ENCODE measurements at places on chromosomes 3 and 15.

- DNase-seq = no peak
These were observed 286.9 kb downstream of the UACA start for GRCh38 chr15:70476441-70476840.

DNA sequence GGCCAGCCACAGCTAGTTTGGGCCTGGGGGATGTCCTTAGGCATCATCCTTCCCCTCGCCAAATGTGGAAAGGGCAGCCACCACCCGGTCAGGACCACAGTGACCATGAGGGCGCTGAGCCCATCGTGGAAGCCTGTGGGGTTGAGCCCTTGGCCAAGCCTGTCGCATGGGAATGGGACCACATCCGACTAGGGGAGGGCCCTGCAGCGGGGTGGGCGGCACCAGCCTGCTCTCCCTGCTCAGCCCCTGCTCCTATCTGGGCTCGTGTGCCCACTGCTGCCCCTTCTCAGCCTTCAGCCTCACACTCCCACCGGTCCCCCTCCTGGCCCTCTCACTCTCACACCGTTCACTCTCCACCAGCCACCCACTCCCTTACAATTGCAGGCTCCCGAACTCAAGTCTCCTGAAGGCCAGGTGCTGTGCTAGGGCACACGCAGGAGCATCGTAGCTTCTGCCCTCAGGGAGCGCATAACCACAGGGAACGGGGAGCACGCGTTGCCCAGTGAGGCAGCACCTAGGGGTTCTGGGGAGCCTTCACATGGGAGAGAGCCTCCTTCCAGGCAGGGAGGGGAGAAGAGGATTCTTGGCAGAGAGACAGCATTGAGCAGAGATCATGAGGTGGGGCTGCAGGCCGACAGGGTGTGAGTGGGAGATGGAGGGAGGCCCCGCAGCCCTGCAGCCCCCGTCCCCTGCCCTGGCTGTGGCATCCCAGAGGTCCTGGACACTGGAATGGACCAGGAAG, 26.1 kb downstream of the LOXL1 start:
- DNase-seq = no peak

- DNase-seq = no peak
These were observed 16.1 kb downstream of the FGF7 start for GRCh38 chr15:49438962-49439631.

GRCh38 chr3:16190704-16191103, 16.2 kb downstream of the GALNT15 start:
- DNase-seq = no peak

DNA sequence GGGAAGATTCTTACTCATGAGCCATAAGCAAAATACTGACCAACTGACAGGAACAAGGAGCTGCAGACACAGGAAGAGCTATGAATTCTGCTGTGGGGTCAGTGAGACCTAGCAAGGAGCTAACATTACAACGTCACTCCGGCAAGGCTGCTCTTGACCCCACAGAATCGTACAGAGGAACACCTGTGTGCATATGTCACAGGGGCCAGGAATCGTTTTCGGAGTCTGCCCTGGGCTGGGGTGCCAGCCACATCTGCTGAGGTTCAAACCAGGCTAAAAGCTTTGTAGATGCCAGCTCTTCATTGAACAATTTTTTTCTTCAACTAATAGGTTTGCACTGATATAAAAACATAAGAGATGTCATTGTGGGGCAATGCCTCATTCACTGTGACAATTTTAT, 82.6 kb downstream of the LRRK1 start:
- DNase-seq = no peak

Measured in activated naive CD4-positive, alpha-beta T cell (primary cell).